Activated T-helper 17 cell treated with anti-CD3 and anti-CD28 coated beads, Interleukin-2, amount 50 U/mL, for 72 hours (primary cell): ENCODE measurements at places on chromosomes 12 and 14.

DNA sequence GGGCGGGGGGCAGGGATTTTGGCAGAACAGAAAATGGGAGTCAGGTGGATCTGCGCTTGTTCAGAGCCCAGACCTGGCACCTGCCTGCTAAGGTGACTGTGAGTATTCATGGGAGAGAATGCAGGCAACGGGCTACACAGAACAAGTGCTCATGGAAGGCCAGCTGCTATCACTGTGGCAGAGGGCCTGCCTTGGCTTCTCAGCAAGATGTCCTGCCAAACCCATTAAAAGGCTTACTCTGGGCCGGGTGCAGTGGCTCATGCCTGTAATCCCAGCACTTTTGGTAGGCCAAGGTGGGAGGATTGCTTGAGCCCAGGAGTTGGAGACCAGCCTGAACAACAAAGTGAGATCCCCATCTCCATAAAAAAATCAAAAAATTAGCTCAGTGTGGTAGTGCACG is 21.0 kb downstream of the DIO3 start:
- H3K4me1 ChIP-seq = no peaks in the 10 kb centered on the region
- no peaks in the 10 kb centered on the region for H3K27me3 ChIP-seq
- ATAC-seq = no peak
- no peak overlapping the region for H3K4me3 ChIP-seq
- H3K36me3 ChIP-seq = no peaks in the 10 kb centered on the region

DNA sequence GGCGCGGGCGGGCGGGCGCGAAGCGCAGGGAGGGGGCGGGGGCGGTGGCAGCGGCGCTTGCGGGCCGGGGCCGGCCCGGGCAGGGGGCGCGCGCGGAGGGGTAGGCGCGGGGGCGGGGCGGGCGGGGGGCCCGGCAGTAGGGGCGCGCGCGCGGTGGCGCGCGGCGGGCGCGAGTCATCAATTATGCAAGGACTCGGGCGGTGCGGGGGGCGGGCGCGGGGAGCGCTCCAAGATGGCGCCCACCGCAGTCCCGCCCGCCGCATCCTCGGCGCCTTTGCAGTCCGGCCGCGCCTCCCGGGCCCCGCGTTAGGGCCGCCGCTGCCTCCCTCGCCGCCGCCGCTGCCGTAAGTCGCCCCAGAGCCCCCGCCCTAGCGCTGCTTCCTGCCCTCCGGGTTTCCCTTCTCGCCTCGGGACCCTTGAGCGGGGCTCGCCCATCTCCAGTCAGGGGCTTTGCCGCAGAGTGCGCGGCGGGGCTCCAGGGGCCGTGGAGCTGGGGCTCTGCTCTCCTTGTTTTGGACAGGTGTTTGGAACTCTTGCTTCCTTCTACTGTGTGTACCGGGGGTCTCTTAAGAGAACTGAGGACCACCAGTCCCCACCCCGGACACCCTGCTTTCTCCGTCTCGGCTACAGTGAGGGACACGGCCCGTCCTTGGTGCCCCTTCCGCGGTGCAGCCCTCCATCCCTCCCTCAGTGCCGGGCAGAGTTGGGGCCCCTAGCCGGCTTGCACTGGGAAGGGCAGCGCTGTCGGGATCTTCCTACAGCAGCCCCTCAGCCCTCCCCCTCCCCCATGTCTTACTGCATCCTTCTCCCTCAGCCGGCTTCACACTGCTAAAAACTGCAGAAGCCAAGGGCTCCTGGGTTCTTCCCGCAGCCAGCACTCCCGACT is at the start of gene SCN8A:
TSS of gene SCN8A (plus strand) at position 218 of the 886 bp plus-strand sequence. CDS start 71,585 bp downstream, outside the sequence.
- H3K4me1 ChIP-seq = peaks cover 10% of the 10 kb centered on the region
- peaks cover 4% of the 10 kb centered on the region for H3K36me3 ChIP-seq
- H3K27me3 ChIP-seq = peaks cover 55% of the 10 kb centered on the region
- H3K27ac ChIP-seq = peak within 1 kb of the TSS; percentile 58
- ATAC-seq = peak; percentile 60
- peak within 1 kb of the TSS; percentile 91 for H3K4me3 ChIP-seq

- no peak for ATAC-seq
- H3K4me3 ChIP-seq = no peak overlapping the region
- no peaks in the 10 kb centered on the region for H3K4me1 ChIP-seq
- H3K36me3 ChIP-seq = no peaks in the 10 kb centered on the region
These were observed 6.2 kb upstream of the KRT84 start for GRCh38 chr12:52391618-52392002.

DNA sequence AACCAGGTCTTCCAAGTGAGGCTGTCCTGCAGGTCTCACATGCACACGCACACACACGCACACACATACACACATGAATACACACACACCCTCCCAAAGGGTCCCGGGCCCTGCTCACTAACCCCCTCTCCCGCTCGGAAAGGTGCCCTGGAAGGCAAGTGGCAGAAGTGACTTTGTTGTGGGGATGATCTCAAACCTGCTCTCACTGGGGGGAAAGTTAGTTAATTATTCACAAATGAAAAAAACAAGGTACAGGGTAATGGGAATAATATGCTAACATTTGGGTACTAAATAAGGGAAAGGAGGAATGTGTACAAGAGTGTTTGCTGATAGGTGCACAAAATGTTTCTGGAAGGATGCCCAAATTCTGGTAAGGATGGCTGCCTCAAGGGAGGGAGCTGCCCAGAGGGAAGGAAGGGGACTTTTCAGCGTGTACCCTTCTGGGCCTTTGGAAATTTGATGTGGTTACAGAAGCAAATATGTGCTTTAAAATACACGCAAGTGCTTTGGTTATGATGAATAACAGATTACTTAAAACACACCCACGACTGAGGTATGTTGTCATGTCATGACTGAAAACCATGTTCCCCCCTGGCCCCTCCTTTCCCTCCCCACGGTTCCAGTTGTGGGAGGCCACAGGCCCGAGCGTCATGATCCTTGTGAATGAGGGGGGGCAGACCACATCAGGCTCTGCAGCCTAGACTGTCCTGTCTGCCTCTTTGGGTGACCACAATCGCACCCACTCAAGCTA is 43.3 kb upstream of the PLEKHG6 start:
- H3K4me3 ChIP-seq = no peak overlapping the region
- H3K27ac ChIP-seq = peak overlapping the region; percentile 69
- H3K27me3 ChIP-seq = peaks cover 8% of the 10 kb centered on the region
- ATAC-seq = peak; percentile 95

DNA sequence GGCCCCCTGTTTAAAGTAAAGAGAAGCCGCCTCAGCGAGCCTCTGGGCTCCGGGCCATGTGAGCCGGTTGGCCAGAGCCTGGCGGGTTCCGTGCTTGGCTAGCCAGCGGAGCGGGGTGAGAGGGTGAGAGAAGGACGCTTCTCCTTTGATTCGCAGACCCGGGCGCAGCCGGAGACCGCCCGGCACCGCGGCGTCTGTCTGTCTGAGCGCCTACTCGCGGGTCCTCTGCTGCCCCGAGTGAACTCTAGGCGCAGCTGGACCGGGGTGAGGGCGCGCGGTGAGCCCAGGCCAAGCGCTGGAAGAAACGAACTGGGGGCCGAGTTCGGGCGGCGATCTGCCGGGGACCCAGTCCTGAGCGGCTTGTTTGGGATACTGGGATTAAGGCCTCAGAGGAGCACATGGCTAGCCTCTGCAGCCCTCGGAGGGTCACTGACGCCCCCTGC is 41.4 kb upstream of the TBX5 start:
- no peak for ATAC-seq
- H3K27me3 ChIP-seq = peaks cover 68% of the 10 kb centered on the region
- no peak overlapping the region for H3K4me3 ChIP-seq
- H3K27ac ChIP-seq = no peak overlapping the region

DNA sequence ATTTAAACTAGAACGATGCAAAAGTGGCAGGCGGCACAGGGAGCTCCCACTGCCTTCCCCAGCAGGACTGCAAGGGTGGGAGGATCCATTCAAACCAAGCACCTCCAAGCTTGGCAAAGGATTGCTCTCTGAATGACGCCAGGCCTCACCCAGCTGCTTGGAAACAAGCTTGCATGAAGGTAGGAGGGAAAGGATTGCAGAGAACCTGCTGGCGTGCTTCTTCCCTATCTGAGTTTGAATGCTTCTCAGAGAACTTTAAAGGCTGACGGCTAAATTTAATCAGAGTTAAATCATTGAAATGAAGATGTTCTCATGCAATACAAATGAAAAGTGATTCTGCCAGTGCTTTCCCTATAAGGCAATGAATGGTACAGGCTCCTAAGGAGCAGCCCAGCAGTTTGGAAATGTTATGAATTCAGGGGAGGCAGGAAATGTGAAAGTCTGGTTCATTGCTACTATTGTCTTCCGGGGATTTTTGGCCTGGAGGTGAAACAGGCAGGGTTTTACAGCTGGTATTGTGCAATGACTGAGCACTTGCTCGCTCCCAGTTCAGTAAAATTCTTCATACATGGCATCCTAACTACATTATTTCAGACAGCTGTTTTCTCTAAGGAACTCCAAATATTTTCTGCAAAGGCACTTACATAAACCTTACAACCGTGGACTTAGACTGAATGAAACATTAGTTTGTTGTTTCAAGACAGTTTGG is 31.9 kb upstream of the DUSP6 start:
- H3K27ac ChIP-seq = no peak overlapping the region
- no peak for ATAC-seq
- H3K27me3 ChIP-seq = no peaks in the 10 kb centered on the region
- no peak overlapping the region for H3K4me3 ChIP-seq

DNA sequence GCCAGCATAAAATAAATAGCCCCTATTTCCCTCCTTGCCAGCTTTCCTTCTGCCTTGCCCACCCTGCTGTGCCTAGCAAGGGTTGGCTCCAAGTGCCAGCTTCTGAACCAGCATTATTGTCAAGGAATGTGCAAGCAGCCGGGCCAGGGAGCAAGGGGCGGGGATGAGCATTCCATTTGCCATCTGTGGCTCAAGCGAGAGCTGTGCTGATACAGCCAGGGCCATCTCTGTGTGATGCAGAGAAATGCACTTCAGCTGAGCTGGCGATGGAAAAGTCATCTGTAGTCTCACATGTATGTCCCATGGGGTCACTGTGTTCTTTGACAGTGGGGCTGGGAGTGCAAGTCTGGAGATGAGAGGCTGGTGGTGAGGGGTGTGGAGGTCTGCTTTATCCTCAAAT is 137.3 kb downstream of the SUDS3 start:
- no peaks in the 10 kb centered on the region for H3K4me1 ChIP-seq
- H3K36me3 ChIP-seq = no peaks in the 10 kb centered on the region
- ATAC-seq = no peak
- peaks cover 7% of the 10 kb centered on the region for H3K27me3 ChIP-seq
- H3K4me3 ChIP-seq = no peak overlapping the region
- H3K27ac ChIP-seq = no peak overlapping the region

DNA sequence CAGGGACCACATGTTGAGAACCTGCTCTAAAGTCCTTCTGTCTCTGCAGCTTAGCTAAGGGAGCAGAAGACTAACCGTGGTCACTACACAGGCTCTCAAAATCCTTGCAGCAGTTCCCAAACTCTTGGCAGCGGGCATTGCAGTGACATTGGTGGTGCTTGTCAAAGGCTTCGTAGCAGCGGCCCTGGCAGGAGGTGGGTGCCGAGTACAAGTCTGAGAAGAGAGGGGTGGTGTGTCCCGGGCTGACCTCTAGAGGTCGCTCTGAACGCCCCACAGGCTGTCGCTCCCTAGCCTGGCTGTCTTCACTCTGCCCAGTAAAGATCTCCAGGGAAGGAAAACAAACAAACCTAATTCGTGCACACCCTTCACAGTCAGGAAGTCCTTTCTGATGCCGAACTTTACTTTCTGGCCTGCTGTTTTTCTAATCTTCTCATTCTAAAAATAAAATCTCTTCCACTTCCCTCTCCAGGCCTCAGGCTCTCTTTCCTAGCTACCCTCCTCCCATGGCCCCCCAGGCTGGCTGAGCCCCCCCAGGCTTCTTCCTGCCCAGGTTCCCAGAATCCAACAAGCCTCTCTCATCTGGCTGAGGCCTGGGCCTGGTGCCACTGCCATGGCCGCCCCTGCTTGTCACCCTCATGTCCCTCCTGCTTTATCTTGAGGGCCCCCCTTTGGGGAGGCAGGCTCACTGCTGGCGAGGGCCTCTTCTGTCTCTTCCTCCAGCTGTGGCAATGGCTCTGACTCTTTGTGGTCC is 7.7 kb downstream of the ENDOU start:
- H3K4me1 ChIP-seq = peaks cover 23% of the 10 kb centered on the region
- H3K4me3 ChIP-seq = peak overlapping the region; percentile 16
- H3K36me3 ChIP-seq = peaks cover 7% of the 10 kb centered on the region

DNA sequence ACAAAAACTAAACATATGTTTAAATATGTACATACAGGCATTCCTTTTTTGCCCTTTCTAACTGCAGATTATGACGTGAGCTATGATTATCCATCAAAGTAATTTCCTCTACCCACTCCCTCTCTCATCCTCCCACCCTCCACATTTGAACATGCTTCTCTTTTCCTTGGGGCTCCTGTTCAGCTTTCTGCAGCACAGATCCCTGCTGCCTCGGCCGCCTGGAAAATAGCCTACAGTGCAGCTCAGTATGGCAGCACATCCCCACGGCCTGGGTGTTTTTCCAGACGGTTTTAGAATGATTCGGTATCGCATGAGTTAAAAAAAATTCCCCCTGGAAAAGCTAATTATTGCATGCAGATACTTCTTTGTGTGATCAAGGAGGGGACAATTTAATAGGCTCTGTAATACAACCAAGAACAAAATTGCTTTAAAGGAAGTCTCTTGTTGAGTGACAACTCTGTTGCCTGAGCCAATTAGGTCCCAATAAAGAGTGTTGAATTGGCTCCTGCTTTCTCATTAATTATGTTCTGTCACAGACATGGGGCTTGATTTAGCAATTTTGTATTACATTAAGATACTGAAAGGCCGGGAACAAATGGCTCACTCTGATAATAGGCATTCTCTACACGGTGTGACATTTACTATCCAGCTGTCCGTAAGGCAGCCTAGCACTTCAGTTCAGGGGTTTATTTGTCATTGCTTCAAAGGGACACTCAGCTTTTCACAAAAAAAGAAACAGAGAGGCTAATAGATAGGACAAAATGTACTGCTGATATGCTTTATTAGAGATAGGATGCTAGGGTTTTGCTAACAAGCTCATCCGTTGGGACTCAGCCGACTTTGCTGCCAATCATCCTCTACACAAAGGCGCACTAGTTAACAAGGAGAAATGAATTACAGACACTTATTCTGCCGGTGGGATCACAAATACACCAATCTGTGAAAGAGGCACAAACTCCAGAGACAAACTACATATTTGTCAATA is 285.8 kb upstream of the G2E3 start:
- H3K4me1 ChIP-seq = no peaks in the 10 kb centered on the region
- H3K36me3 ChIP-seq = no peaks in the 10 kb centered on the region
- no peak for ATAC-seq
- H3K27ac ChIP-seq = no peak overlapping the region
- no peaks in the 10 kb centered on the region for H3K27me3 ChIP-seq
- H3K4me3 ChIP-seq = no peak overlapping the region

DNA sequence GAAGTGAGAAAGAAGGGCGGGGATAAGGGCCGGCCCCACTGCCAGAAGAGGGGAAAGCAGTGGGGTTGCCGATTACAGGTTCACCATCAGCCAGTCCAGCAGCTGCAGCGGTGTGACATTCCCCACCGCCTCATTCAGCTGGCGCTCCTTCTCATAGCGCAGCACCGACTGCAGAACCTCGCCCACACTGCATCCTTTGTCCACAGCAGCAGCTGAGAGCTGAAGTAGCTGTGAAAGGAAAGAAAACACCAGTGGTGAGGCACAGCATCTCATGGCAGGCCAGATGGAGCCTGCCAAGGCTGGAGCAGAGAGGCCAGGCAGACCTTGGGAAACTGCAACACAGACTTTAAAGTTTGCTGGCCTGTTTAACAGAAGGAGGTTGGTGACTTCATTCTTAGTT is 33.2 kb downstream of the AKAP3 start:
- H3K4me1 ChIP-seq = no peaks in the 10 kb centered on the region
- peaks cover 45% of the 10 kb centered on the region for H3K36me3 ChIP-seq
- no peak overlapping the region for H3K27ac ChIP-seq
- H3K27me3 ChIP-seq = no peaks in the 10 kb centered on the region
